Uterus (tissue), 4 donors: ENCODE measurements at places on chromosomes 5 and 9. TPM values are rescaled to one million over a fixed set of nuclear protein-coding genes. Genes with fewer than 3 reads are reported as not detected.

Gene ADRB2
- 2.2 TPM for total RNA-seq

DNA sequence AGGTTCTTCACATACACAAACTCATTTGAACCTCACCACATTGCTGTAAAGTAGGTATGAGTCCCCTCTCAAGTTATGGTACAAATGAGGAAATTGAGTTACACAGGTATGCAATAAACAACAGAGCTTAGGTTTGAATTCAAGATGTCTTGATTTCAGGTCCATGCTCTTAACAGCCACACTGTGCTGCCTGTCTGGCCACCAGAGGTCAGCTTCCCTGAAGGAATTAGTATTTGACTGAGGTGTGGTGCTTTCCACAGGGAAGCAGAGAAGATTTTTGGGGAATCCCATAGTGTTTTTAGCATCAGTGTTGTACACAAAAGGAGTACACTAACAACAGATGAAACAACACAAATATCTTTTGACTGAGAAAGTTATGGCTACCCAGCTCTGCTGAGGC, 94.4 kb upstream of the ITGA1 start:
- H3K27me3 ChIP-seq: no peaks in the 10 kb centered on the region
- no peaks in the 10 kb centered on the region for H3K4me1 ChIP-seq
- DNase-seq: no peak
- H3K4me3 ChIP-seq: no peak overlapping the region
- no peak overlapping the region for H3K27ac ChIP-seq
- H3K36me3 ChIP-seq: no peaks in the 10 kb centered on the region

Gene VAV2
- total RNA-seq: 42.2 TPM

Gene PDE6A
- total RNA-seq: not detected

GRCh38 chr9:110036286-110036685, 171.7 kb downstream of the C9orf152 start:
- no peaks in the 10 kb centered on the region for H3K27me3 ChIP-seq
- H3K4me1 ChIP-seq: peaks cover 12% of the 10 kb centered on the region
- no peak overlapping the region for H3K27ac ChIP-seq

- H3K4me3 ChIP-seq: peak overlapping the region; percentile 47
- DNase-seq: no peak
- no peaks in the 10 kb centered on the region for H3K27me3 ChIP-seq
These were observed 124.9 kb downstream of the TMEM161B start for GRCh38 chr5:88143693-88144218.

Gene PPP3R2
- total RNA-seq: not detected

DNA sequence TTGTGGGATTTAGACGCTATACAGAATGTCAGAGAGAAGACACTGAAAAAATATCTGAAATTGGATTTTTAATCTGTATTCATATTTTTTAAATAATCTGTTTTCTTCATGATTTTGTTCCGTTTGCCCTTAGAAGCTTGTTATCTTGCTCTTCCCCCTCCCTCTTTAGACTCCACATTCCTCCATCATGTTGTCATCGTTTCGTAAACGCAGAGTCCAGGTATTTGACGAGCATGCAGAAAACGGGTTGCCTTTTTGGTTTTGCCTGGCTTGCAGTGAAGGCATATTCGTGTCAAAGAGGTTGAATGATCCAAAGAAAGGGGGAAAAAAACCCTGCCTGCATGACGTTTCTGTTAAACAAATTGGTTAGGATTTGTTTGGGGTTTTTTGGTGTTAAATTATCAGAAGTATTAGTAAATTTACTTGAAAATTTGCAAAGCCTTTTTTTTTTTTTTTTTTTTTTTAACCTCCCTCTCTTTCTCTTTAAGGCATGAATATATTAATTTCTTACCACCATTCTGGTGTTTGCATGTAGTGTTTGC, 2.9 kb downstream of the SPTAN1 start:
- no peaks in the 10 kb centered on the region for H3K27me3 ChIP-seq
- H3K36me3 ChIP-seq: no peaks in the 10 kb centered on the region
- no peak for DNase-seq
- peak overlapping the region; percentile 99 for H3K27ac ChIP-seq
- peaks cover 10% of the 10 kb centered on the region for H3K4me1 ChIP-seq
- peak overlapping the region; percentile 81 for H3K4me3 ChIP-seq

Gene SVEP1
- 47.9 TPM for total RNA-seq

Gene C5orf58
- total RNA-seq: not detected

- no peak overlapping the region for H3K27ac ChIP-seq
- no peak for DNase-seq
- H3K4me3 ChIP-seq: no peak overlapping the region
- no peaks in the 10 kb centered on the region for H3K36me3 ChIP-seq
These were observed 444.9 kb upstream of the CLINT1 start for GRCh38 chr5:158303883-158304282.

- no peaks in the 10 kb centered on the region for H3K4me1 ChIP-seq
- H3K27me3 ChIP-seq: peaks cover 12% of the 10 kb centered on the region
- no peak for DNase-seq
These were observed 20.7 kb downstream of the LHX2 start for GRCh38 chr9:124032247-124032646.

Gene ELAVL2
- total RNA-seq: not detected

Gene SETX
- total RNA-seq: 117 TPM

Gene ARL14EPL
- not detected for total RNA-seq

DNA sequence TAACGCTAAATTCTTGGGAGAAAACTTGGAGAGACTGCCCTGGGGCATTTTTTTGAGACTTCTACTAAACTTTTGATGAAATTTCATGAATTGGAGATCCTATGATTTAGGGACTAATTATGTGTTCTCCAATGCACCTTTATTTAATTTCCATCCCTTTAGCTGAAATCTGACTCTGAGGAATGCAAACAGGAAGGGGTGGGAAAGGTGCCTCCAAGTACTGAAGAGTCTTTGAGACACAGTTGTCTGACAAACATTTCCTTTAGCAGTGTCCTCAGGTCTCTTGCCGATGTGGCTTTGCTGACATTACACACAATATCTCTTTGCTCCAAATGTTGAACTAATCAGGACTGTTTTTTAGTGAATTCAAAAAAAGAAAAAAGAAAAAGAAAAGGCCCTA, 76.9 kb downstream of the LIX1 start:
- DNase-seq: no peak
- no peak overlapping the region for H3K27ac ChIP-seq
- H3K27me3 ChIP-seq: no peaks in the 10 kb centered on the region

Gene GGTA1
- 8.8 TPM for total RNA-seq

DNA sequence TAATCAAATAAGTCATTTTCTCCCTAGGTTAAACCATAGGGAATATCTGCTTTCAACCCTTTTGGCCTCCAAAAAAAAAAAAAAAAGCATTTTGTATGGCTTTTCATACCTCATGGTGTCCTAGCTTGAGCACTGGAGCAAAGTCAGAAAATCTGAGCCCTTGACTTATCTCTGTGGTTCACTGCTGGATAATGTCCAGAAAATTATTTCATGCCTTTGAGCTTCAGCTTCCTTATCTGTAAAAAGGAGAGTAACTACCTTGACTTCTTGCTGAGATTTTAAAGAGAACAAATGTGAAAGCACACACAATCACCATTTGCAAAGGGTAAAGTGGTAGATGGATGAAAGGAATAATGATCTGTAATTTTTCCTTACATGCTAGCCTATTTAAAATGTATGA, 165.9 kb downstream of the ALDH1A1 start:
- H3K4me3 ChIP-seq: no peak overlapping the region
- no peaks in the 10 kb centered on the region for H3K36me3 ChIP-seq
- peaks cover 2% of the 10 kb centered on the region for H3K4me1 ChIP-seq
- no peaks in the 10 kb centered on the region for H3K27me3 ChIP-seq
- DNase-seq: no peak

- H3K27me3 ChIP-seq: peaks cover 14% of the 10 kb centered on the region
- H3K36me3 ChIP-seq: no peaks in the 10 kb centered on the region
- H3K4me3 ChIP-seq: peak within 1 kb of the TSS; percentile 44
- peak; percentile 20 for DNase-seq
These were observed at the start of gene SLC1A3 for GRCh38 chr5:36606428-36607113. SLC1A3 (plus strand) TSS chr5:36606606; CDS start chr5:36608424, 1,818 bp downstream.

DNA sequence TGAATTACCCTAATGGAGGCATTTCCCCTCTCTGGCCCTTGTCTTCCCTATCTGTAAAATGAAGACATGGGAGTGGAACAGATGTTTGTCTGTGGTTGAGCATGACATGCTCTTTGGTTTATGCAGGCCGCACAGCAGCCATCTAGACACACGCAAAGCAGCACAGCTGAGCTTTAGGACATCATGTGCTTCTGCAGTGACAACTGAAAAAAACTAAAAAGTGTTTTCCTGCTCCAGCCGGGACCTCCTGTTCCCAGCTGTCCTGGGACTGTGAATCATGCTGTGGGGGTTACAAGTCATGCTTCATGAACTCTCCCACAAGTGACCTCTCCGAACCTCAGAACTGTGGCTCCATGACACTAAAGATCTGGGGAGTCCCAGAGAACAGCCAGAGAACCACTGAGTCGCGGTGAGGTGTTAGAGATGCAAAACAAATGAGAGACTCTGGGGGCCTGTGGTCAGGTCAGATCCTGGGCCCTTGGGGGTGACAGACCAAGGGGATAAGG, 1.7 kb downstream of the SMIM3 start:
- H3K4me3 ChIP-seq: peak overlapping the region; percentile 61
- DNase-seq: peak; percentile 47
- H3K27ac ChIP-seq: peak overlapping the region; percentile 81
- no peaks in the 10 kb centered on the region for H3K27me3 ChIP-seq

DNA sequence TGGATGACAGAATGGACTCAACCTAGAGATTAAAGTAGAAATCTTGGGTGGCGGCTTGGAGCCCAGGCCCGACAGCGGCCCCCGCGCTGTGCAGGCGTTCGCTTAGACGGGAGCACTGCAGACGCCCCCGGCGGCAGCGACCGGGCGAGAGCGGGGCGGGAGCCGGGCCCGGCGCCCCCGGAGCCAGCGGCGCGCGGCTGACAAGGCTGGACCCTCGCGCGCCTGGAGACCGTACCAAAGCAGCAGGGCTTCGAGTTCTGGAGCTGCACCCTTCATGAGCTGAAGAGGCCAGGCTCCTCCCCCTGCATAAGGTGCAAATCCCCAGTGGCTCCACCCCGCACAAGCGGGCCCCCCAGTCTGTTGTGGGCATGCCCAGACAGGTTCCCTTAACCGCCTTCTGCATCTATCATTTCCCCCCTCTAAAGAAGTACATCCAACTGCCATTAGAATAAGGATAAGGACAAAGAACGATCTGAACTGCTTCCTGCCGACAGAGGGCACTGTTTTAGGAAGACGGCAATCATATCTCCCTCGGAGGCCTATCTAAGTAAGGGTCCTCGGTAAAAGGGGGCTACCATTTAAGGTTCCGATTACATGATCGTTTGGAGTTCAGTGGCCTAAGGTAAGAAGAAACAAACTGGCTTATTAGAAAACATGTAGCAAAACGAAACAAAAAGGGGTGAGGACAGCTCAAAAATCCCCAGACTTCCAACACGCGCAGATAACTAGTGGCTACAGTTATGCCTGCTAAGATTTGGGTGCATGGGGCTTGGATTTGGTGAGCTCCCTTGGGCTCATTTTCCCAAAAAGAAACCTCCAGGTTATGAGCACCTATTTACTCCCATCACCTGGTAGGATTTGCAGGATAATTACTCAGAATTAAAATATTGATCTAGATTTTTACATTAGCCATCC, 66.3 kb downstream of the RGMB start:
- no peaks in the 10 kb centered on the region for H3K4me1 ChIP-seq
- no peaks in the 10 kb centered on the region for H3K27me3 ChIP-seq
- no peak overlapping the region for H3K4me3 ChIP-seq
- H3K36me3 ChIP-seq: no peaks in the 10 kb centered on the region
- no peak for DNase-seq

DNA sequence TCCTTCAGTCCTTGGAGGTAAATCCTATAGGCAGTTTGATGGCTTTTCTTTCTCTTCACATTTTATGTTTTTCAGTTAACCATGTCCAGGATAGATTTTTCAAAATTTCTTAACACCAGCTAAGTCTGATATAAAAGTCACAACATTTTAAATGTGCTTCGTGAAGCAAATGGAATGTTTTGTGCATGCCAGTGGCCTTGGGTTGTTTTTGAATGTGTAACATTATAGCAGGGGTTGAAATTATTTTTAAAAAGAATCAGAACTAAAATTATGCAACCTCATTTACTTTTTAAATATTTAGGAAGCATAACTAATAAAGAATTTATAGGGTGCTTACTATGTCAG, 201.1 kb downstream of the ARHGEF28 start:
- H3K4me3 ChIP-seq: no peak overlapping the region
- no peaks in the 10 kb centered on the region for H3K27me3 ChIP-seq

Gene CCDC152
- not detected for total RNA-seq

- H3K27ac ChIP-seq: no peak overlapping the region
- no peaks in the 10 kb centered on the region for H3K36me3 ChIP-seq
- no peak overlapping the region for H3K4me3 ChIP-seq
- H3K27me3 ChIP-seq: no peaks in the 10 kb centered on the region
- H3K4me1 ChIP-seq: no peaks in the 10 kb centered on the region
These were observed 153.2 kb downstream of the TARS1 start for GRCh38 chr5:33594006-33594405.

DNA sequence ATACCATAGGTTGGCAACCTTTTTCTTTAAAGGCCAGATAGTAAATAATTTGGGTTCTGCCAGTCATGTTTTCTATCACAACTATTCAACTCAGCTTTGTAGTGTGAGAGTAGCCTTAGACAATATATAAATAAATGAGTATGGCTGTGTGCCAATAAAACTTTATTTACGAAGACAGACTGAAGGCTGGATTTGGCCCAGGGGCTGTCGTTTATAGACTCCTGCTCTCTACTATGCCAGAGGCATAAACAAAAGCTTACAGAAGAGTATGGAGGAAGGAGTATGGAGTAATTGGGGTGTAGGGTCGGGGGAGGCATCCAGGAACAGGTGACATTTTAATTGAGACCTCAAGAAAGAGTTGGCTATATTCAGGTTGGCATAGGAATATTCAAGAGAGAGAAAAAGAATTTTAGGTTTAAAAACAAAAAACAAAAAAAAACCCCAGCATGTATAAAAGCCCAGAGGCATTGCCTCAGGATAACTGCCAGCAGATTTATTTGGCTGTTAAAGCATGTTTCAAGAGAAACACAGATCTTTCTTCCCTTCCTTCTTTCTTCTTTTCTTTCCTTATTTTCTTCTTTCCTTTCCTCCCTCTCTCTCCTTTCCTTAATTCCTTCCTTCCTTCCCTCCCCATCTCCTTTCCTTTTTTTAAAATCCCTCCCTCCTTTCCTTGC, 39.9 kb downstream of the SLIT3 start:
- no peak overlapping the region for H3K4me3 ChIP-seq
- H3K36me3 ChIP-seq: no peaks in the 10 kb centered on the region
- H3K27me3 ChIP-seq: no peaks in the 10 kb centered on the region
- no peaks in the 10 kb centered on the region for H3K4me1 ChIP-seq
- no peak for DNase-seq
- H3K27ac ChIP-seq: no peak overlapping the region

- H3K4me3 ChIP-seq: no peak overlapping the region
- no peak overlapping the region for H3K27ac ChIP-seq
These were observed 46.2 kb downstream of the RNF145 start for GRCh38 chr5:159163027-159163700.

Gene CDO1
- total RNA-seq: 1.2 TPM

Gene NUTM2G
- not detected for total RNA-seq

GRCh38 chr9:90801973-90802322, 329 bp downstream of the SYK start:
- no peaks in the 10 kb centered on the region for H3K36me3 ChIP-seq
- H3K27me3 ChIP-seq: no peaks in the 10 kb centered on the region
- H3K4me3 ChIP-seq: peak overlapping the region; percentile 21
- H3K27ac ChIP-seq: no peak overlapping the region
- no peaks in the 10 kb centered on the region for H3K4me1 ChIP-seq
